Activated CD4-positive, CD25-positive, alpha-beta regulatory T cell treated with anti-CD3 and anti-CD28 coated beads, Interleukin-2, amount 50 U/mL, for 24 hours (primary cell): ENCODE measurements at places on chromosomes 13 and 19.
A peak's percentile ranks its signal among the peaks of the same experiment; 100 is the strongest.

DNA sequence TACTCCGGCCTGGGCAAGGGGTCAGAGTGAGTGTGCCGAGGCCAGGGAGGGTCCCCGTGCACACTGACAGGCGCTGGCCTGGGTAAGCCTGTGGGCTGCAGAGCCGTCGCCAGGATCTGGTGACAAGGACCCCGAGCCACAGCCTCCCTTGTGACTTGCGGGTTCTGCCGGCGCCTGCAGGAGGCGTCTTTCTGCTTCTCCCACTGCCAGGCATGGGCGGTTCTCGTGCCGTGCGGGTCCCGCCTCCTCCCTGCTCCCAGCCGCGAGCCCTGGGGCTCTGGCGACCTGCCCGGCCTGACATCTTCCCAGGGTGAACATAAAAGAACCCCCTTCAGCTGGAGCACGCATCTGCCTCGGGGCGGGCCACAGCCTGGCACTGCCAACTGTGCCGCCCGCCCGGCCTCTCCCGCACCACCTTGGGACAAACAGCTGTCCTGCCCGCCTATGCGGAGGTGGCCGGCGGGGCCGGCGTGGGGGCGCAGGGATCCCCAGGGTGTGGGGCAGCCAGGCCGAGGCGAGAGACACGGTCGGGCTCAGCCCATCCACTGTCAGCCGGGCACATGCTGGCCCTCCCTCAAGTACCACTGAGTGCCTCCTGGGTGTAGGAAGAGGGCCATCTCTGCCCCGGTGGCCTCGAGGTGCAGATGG is 1.5 kb upstream of the HCN2 start:
- ATAC-seq: peak; percentile 50

DNA sequence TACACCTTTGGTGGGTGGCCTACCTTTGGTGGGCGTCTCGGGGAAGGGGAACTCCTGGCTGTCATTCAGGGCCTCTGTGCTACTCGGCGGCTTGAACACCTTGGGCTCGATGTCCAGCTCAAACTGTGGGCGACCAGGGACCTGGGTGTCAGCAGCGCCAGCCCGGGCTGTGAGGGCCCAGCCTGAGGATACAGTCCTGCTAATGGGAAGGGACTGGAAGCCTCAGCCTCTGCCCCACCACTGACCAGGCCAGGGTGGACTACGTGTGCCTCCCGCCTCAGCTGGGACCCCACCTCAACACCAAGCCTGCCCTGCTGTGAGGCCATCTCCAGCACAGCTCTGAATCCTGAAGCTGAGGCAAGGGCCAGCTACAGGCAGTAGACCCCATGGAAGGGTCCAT is 7.7 kb downstream of the TMEM259 start:
- no peak for ATAC-seq

GRCh38 chr13:35475960-35476943 is at the start of gene MAB21L1:
TSS of gene MAB21L1 (minus strand) at chr13:35476689. CDS start at chr13:35476138, 551 bp downstream.
- no peak for ATAC-seq

GRCh38 chr13:32022311-32022710 is 9.3 kb upstream of the FRY start:
- ATAC-seq: no peak
